ENCODE measurements at places on chromosomes 16 and 17. TPM values are rescaled to one million over a fixed set of nuclear protein-coding genes. Genes with fewer than 3 reads are reported as not detected.
A peak's percentile ranks its signal among the peaks of the same experiment; 100 is the strongest.

The KCNJ2 gene
- 50.6 TPM for total RNA-seq

GRCh38 chr17:45813048-45813725 lies 29.1 kb downstream of the CRHR1 start:
- DNase-seq, result no peak

The CSH1 gene
- not detected for total RNA-seq

The STH gene
- total RNA-seq, result not detected

The GAS2L2 gene
- total RNA-seq, result 0.27 TPM

DNA sequence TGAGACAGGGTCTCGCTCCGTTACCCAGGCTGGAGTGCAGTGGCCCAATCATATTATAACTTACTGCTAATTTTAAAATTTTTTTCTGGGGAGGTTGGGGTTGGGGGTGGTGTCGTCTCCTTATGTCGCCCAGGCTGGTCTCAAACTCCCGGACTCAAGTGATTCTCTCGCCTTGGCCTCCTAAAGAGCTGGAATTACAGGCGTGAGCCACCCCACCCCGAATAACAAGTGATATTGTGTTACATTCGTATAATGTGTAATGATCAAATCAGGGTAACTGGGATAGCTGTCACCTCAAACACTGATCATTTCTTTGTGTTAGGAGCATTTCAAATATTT lies 16.2 kb upstream of the KPNA2 start:
- no peak for DNase-seq

DNA sequence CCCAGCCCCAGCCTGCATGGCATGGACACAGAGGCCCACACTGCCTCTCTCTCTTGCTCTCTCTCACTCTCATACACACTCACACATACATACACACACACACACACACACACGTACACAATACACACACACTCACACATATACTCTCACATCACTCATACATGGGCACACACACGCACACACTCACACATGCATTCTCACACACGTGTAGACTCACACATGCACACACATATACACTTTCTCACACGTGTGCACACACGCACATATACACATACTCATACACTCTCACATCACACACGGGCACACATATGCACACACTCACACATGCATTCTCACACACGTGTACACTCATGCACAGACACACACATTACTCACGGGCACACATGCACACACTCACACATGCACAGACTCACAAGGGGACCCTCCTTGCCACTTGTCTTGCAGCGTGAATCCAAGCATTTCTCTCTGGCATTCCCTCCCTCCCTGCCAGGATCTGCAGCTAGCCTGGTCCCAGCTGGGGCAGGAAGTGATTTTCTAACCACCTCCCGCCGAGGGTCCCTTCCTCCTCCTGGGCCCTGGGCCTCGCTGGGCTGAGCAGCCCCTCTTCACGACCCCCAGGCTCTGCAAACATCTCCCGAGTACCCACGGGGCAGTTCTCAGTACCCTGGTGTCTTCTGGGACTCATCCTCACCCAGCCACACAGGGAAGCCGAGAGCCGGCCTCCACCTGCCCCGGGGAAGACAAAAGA lies 37.5 kb downstream of the IL21R start:
- DNase-seq, result no peak

DNA sequence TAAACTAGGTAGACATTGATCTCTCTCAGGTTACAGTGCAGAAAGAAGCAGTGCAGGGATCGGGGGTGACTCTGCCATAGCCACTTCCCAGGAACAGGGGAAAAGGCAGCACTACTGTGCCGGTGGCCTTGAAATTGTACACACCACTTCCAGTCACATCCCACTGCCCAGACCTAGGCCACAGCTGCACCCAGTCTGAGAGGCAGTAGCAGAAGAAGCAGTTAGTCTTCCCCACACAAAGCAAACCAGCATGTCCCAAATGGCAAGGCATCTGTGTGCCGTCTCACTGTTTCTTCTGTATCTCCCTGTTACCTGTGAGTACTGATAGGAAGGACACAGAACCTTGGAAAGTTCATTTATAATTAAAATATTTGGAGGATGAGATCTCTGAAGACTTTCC lies 47.0 kb downstream of the TMC6 start:
- DNase-seq, result no peak

DNA sequence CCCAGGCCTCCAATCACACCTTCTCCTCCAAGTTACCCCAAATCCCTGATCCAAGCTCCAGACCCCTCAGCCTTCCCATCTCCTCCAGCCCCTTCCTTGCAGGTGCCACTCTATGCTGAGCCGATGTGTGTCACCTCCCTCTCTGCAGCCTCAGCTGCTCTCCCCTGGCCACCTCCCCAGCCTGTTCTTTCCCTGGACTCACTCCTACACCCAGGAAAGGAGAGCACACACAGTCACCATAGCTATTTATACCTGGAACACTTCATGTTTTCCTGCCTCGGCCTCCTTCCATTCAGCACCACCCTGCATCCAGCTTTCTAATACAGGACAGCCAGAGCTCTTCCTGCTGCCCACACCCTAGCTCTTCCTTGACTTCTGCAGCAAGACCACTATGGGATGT lies 12.5 kb upstream of the TMEM132E start:
- DNase-seq, result no peak

DNA sequence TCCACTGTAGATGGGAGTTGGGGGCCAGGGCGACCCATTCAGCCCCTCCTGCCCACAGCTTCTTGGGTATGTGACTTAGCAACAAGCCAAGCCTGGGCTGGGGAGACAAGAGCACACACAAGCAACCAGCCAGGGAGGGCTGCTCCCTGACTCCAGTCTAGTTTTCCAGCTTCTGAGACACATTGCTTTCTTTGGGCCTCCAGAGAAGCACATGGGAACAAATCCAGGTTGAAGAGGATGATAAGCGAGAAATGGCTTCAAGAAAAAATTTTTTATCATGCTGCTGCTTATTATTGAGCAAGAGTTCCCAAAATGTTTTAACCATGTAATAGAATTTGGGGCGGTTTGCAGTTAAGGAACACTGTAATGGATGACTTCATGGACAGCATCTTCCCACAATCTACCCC lies 173.7 kb downstream of the SOX9 start:
- DNase-seq, result peak; percentile 37

DNA sequence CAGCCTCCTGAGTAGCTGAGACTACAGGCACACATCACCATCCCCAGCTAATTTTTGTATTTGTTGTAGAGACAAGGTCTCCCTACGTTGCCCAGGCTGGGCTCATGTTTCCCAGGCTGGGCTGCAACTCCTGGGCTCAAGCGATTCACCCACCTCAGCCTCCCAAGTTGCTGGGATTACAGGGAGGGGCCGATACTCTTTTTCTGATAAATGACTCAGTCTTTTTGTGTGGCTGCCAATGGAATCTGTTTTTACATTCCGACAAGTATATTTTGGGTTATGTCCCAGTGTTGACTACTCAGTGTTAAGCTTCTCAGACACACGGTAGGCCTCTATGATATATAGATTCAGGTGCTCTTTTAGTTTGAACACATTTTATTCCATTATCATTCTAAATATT lies 58.1 kb downstream of the SLFN11 start:
- DNase-seq, result peak; percentile 36

The ASGR1 gene
- total RNA-seq, result 0.30 TPM

DNA sequence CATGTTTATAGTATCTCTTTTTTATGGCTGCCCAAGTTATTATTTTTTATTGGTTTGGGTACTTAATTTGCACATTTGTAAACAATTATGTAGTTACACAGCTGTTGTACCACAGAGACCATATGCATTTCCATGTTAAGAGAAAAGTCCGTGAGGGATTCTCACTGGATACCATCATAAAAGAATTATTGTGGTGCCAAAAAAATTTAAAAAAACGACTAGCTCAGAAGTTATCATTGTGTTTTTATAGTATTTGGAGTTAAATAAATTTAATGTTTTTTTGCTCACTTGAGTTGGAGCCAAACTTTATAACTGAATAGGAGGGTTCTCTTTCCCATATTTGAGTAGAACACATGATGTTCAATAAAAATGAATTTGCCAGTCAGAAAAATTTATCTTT lies 618.7 kb downstream of the WWOX start:
- no peak for DNase-seq

DNA sequence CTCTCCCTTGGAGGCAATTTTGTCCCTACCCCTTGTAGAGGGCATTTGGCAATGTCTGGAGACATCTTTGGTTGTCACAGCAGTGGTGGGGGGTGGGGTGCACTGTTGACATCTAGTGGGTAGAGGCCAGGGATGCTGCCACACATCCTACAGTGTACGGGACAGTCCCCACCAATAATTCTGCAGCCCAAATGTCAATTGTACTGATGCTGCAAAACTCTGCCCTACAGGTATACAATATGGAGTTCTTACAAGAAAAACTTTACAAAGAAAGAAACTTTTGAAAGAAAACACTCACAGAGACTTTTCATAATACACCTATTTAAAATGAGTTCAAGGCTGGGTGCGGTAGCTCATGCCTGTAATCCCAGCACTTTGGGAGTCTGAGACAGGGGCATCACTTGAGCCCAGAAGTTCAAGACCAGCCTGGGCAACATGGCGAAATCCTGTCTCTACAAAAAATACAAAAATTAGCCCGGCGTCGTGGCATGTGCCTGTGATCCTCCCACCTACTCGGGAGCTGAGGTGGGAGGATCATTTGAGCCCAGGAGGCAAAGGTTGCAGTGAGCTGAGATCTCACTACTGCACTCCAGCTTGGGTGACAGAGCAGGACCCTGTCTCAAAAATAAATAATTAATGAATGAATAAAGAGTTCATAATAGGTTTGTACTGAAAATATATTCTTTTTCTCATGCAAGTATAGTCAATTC lies 59.4 kb downstream of the EMP2 start:
- no peak for DNase-seq

DNA sequence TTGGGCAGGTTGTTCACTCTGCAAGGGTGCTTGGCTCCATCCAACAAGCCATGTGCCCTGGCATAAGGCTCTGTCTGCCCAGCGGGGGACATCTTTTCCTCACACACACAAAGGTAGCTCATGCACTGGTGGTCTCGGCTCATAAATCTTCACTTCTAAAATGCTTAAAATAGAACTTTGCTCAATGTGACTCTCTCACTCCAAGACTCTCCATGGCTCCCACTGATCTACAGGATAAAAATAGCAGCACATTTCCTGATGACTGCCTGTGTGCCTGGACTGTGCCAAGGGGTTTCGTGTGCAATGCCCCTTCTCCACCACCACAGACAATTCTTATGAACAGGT lies 15.1 kb upstream of the CIBAR2 start:
- DNase-seq, result no peak

GRCh38 chr16:84716740-84717139 lies 16.9 kb downstream of the USP10 start:
- DNase-seq, result no peak

The RNU2-1 gene
- 5,074 TPM for total RNA-seq

DNA sequence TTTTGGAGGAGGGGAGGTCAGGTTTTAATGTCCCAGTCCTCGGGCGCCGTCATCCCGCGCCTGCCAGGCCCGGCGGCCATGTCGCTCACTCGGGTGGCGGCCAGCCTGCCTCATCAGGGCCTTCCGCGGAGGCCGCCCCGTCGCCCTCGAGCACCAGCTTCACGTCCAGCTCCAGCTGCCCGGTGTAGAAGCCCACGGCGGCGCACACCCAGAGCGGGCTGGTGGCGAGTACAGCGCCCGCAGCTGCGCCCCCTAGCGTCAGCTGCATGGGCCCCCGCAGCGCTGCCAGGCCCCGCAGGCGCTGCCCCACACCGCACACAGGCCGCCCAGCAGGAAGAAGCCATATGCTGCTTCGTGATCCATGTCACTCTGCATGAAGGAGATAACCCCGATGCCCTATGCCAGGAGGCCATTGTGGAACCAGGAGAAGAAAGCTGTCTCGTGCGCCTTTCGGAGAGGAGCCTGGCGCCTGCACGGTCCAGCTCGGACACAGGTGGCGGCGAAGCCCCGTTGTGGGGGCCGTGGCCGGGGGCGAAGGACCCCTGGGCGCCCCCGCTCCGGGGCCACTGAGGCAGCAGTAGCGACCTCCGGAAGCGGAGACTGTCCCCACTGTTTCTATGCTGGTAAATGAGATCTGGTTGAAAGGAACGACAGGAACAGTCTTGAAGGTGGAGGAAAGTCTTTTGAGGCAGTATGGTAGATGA lies 9.6 kb downstream of the AP2B1 start:
- no peak for DNase-seq

- no peak for DNase-seq
Observed at GRCh38 chr17:39709319-39709997, 9.6 kb downstream of the ERBB2 start.

DNA sequence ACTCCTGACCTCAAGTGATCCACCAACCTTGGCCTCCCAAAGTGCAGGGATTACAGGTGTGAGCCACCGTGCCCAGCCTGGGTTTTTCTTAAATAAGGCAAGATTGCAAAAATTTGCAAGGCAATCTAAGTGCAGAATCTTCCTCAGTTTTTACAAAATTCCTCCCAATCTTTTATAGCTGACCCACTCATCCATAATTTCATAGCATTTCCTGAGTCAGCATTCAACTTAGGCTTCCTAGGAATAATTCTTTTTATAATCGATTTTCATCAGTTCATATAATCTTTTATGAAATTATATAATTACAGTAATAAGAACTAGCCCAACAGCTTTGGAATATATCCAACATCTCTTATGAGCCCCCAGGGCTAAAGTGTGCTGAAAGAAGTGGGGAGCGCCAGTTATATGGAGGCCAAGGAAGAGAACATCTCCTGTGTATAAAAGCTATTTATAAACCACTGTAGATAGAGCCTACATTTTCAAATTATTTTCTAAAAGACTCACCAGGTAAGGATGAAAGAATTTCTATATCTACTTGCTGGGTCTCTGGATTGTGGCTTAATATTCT lies 14.8 kb downstream of the COIL start:
- DNase-seq, result no peak

DNA sequence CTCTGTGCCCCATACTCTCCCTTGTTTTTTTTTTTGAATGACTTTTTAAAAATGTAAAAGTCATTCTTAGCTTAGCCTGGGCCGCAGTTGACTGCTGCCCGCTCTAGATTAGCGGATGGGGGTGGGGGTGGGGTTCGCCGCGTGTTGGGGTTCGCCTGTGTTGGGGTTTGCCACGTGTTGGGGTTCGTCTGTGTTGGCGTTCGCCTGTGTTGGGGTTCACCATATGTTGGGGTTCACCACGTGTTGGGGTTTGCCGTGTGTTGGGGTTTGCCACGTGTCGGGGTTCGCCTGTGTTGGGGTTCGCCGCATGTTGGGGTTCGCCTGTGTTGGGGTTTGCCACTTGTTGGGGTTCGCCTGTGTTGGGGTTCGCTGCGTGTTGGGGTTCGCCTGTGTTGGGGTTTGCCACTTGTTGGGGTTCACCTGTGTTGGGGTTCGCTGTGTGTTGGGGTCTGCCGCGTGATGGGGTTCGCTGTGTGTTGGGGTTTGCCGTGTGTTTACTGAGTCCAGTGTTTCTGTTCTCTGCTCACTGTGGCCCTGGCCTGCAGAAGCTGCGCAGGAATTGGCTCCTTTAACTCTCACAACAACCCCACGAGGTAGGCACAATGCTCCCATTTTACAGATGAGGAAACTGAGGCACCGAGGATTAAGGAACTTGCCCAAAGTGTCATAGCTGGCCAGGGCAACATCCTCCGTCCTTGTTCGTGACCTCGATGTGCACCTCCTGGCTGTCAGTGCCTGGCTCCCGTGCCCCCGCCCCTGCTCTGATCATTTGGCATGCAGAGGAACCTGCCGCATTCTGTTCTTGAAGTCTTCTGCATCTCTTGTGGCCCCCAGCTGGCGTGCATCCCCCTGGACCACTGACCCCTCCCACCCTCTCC lies 96.6 kb upstream of the CIBAR2 start:
- peak; percentile 13 for DNase-seq

GRCh38 chr16:49961089-49961488 lies 63.9 kb upstream of the CNEP1R1 start:
- DNase-seq, result no peak
